Neural crest cell (in vitro differentiated cells): ENCODE measurements at places on chromosomes 2 and 18. TPM values are rescaled to one million over a fixed set of nuclear protein-coding genes. Genes with fewer than 3 reads are reported as not detected.

Gene HOXD13
- total RNA-seq = not detected in 2 replicates

Gene SLC1A4
- 26.4 and 26.8 TPM in 2 replicates for total RNA-seq

Gene SF3B1
- 323 and 326 TPM in 2 replicates for total RNA-seq

Gene RNF103
- total RNA-seq = 13.5 and 13.8 TPM in 2 replicates

Gene GRB14
- 0.82 and 0.93 TPM in 2 replicates for total RNA-seq

Gene ACYP2
- total RNA-seq = 5.9 and 8.3 TPM in 2 replicates

Gene PROKR1
- total RNA-seq = 0.09 and 0.16 TPM in 2 replicates

Gene GPR75
- 4.5 and 4.7 TPM in 2 replicates for total RNA-seq

Gene TMEM17
- 3.1 and 4.0 TPM in 2 replicates for total RNA-seq

Gene RBM43
- total RNA-seq = 8.1 and 8.9 TPM in 2 replicates

Gene RAB10
- total RNA-seq = 112 and 113 TPM in 2 replicates

Gene RHBDD1
- total RNA-seq = 34.3 and 39.7 TPM in 2 replicates

Gene RAD51AP2
- total RNA-seq = 0.16 and 0.23 TPM in 2 replicates

Gene GCKR
- total RNA-seq = 0.42 TPM in 1 of 2 replicates, not detected in the other

Gene ST6GAL2
- total RNA-seq = 8.1 and 9.7 TPM in 2 replicates

Gene CHRNG
- not detected in 2 replicates for total RNA-seq
